M059J (cell line): ENCODE measurements at places on chromosomes 7 and 10.

DNA sequence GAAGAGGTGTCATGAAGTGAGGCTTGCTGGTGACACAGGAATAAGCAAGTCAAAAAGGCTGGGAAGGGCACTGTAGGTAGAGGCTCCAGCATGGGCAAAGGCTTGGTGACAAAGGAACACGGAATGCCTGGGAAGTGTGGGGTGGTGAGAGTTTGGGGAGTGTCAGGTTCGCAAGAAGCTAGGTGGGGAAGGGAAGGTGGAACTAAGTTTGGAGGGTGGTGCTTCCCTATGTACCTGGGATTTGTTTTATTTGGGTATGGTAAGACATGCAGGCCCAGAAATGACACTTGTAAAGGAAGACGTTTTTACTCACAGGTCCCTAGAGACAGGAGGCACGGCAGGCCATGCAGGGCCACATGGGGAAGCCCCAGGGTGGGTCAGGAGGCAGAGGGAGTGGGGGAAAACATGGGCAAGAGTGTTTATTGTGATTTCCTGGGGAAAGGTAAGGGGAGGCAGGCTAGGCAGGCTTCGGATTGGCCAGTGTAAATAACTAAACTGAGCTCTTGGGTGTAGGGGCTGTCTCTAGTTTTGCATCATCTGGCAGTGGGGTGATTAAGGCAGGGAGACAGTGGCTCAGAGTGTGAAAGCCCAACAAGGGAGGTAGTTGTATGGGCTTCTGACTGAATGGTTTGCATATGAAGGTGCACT lies 52.1 kb downstream of the SH2D4B start:
- no peak for DNase-seq

GRCh38 chr10:77892021-77892739 lies 34.4 kb downstream of the DLG5 start:
- DNase-seq, result no peak

- DNase-seq, result peak; percentile 31
Measured at GRCh38 chr7:77685233-77685632, 11.0 kb upstream of the RSBN1L start.

- peak; percentile 66 for DNase-seq
Measured at GRCh38 chr7:40866601-40867000, 731.8 kb downstream of the SUGCT start.

GRCh38 chr7:157690833-157691585 lies 354.2 kb downstream of the DNAJB6 start:
- peak; percentile 36 for DNase-seq

DNA sequence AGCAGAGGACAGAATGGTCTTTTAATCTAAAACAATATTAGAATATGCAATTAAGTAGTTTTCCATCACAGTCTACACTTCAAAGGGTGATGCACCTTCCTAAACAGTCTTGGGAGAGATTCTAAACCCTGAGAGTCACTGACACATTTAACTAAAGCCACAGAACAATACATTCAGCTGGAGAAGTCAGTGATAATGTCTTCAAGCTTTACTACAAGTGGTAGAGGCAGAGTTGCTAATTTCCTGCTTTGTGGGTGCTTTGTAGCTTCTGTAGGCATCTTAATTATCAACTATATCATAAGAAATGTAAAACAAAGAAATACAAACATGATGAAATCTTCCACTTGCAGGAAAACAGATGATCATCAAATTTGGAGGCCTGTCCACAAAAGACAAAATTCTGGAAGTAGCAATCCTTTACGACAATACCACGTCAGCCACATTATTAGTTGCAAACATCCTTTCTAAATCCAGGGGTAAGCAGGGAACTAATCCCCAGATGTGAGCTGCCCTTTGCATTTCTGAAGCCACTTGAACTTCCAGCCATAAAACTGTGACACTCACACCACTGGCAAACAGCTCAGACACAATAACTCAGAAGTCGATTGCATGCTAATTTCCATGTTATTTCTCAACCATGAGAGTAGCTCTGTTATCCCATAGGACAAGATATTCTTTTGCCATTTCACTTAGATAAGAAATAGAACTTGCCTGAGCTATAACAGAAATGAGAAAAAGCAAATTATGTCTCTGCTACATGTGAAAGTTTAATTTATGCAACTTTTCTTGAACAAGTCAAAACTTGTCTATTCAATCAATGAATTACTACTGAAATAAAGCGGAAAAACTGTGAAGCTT lies 212.2 kb downstream of the FAM107B start:
- DNase-seq, result no peak

DNA sequence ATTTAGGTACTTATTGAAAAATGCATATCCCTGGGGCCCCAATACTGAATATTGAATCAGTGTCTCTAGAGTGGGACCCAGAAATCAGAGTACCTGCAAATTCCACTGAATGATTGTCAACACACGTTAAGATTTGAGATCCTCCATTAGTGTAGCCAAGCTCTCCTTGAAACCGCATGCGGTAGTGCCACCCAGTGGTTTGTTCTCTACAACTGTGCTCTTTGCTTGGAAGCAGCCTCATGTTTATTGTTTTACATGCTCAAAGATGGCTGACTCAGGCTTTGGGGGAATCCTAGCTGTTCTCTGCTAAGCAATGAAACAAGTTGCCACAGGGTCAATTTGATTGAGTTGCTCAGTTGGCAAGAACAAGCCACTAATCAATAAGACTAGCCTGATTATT lies 340.2 kb upstream of the CELF2 start:
- no peak for DNase-seq

- DNase-seq, result no peak
Measured at GRCh38 chr7:7990441-7990761, 21.8 kb downstream of the GLCCI1 start.

- DNase-seq, result no peak
Measured at GRCh38 chr7:29237489-29237888, 42.9 kb downstream of the CHN2 start.

DNA sequence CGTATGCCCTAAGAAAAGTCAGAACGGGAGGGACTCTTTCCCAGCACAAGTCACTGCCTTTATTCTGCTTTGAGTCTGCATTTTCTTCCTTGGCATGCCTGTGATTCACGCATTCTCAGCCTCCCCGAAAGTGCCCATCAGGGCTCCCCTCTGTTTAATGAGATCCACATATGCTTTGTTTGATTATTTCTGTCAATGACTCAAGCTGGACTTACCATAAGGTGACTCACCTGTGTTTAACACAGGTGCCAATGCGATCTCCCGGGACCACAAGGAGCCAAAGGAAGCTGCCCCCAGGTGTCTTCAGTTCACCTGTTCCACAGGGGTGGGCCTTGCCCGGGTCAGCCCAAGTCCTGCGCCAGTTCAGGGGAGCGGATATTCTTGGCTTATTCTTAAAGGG lies 386.0 kb upstream of the SHH start:
- DNase-seq, result no peak

GRCh38 chr7:5139998-5140397 lies 50.0 kb upstream of the WIPI2 start:
- DNase-seq, result peak; percentile 23

DNA sequence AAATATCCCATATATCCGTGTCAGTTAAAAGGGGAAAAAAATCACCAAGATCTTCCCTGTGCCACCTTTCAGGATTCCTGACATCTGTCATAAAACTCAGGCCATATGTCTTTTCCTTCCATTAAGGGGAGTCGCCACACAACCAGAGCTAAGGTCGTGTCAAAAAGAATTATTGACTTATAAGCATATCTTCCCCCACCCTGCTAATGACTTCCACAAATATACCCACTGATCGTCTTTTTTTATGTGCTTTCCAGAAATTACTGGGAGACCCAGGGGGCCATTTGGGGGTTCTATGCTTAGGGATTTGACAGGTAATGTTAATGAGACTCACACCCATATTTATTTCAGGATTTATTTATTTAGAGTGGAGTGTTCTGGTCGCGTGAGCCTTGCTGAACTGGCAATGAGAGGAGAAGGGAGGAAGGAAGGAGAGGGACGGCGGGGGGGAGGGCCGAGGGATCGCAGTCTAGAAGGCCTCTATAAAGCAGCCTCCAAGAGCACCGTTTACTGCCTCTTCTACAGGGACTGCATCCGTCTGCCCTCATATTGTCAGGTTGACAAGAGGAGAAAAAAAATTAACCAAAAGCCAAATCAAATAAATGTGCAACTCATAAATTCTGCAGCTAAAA lies 135.7 kb upstream of the MGMT start:
- no peak for DNase-seq

GRCh38 chr7:112266141-112266540 lies 59.6 kb downstream of the ZNF277 start:
- peak; percentile 20 for DNase-seq

GRCh38 chr7:40833191-40833887 lies 698.5 kb downstream of the SUGCT start:
- no peak for DNase-seq

DNA sequence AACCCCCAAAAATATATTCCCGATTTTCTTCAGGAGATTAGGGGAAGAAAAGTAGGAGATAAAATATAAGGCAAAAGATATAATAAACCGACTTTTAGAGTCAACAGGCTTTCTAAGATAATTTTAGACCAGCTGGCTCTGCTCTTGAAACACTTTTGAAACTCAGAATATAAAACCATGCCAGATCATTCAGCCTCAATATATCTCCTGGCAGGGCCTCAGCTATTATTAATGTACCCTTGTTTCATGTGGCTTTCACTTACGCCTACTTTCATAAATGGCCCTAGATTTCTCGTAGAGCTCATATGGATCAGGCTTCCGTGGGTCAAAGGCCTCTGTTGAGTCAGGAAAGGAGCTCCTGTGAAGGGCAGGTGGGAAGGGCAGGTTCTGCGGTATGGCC lies 396.0 kb downstream of the PHTF2 start:
- DNase-seq, result no peak

GRCh38 chr7:74206589-74207120 lies 3.2 kb upstream of the LAT2 start:
- DNase-seq, result peak; percentile 82

DNA sequence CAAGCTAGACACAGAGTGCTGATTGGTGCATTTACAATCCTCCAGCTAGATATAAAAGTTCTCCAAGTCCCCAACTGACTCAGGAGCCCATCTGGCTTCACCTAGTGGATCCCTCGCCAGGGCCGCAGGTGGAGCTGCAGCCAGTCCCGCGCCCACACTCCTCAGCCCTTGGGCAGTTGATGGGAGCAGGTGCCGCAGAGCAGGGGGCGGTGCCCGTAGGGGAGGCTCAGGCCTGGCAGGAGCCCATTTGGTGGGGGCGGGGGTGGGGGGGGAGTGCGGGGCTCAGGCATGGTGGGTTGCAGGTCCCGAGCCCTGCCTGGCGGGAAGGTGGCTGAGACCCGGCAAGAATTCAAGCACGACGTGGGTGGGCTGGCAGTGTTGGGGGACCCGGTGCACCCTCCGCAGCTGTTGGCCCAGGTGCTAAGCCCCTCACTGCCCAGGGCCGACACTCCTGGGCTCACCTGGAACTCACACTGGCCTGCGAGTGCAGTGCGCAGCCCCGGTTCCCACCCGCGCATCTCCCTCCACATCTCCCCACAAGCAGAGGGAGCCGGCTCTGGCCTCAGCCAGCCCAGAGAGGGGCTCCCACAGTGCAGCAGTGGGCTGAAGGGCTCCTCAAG lies 101.7 kb downstream of the ZNF438 start:
- DNase-seq, result no peak
